Amygdala (tissue), 56 donors: ENCODE measurements at places on chromosomes 5 and 9.

GRCh38 chr5:14720236-14720923 lies 55.9 kb downstream of the OTULIN start:
- no peak for DNase-seq

- DNase-seq = no peak
Measured at GRCh38 chr9:129465834-129466535, 154.9 kb downstream of the C9orf50 start.

DNA sequence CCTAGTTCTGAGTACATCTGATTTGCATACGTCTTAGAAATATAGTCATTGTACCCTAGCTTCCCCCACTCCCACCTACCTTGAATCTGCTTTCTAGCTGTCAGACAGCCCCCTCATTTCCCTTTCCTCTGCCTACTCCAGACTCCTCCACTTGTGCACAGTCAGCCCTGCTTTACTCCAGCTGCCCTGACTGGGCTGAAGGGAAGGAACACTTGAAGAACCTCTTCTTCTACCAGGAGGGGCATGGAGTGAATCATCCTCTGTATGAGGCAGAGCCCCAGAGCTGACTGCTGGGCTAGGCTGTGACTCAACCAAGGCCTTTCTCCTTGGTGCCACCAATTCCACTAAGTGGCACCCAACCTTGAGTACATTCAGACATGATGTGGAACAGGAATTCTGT lies 18.1 kb upstream of the ZFR start:
- no peak for DNase-seq

- DNase-seq = no peak
Measured at GRCh38 chr9:133073086-133074014, 11.6 kb downstream of the CEL start.

DNA sequence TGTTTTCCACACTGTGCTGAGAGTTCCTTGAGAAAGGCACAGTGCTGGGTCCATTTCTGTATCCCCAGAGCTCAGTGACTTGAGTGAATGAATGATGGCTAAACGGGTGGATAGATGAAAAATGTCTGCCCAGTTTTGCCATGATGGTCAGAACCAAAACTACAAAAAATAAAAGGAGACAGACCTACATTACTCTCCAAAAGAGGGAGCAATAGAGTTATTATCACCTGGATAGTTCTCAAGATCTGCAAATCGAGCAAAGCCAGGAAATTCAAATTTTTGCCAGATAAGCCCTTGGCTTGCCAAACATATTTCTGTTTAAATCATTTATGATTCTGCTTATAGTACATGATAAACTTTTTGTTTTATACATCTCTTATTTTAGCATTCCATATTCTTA lies 214.2 kb upstream of the ZNF462 start:
- no peak for DNase-seq

DNA sequence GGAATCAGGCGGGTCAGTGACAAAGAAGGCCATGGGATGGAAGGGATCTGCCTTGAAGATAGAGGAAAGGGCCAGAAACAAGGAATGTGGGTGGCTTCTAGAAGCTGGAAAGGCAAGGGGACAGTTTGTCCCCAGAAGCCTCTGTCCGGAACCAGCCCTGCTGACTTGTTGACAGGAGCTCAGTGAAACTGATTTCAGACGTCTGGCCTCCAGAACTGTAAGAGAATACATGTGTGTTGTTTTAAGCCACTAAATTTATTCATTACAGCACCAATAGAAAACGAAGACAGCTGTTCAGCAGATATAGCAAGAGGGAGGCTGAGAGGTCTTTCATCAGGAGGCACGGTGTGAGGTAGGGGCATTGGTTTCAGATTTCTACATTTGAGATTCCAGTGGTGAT lies 422.5 kb downstream of the KDM4C start:
- DNase-seq = no peak

DNA sequence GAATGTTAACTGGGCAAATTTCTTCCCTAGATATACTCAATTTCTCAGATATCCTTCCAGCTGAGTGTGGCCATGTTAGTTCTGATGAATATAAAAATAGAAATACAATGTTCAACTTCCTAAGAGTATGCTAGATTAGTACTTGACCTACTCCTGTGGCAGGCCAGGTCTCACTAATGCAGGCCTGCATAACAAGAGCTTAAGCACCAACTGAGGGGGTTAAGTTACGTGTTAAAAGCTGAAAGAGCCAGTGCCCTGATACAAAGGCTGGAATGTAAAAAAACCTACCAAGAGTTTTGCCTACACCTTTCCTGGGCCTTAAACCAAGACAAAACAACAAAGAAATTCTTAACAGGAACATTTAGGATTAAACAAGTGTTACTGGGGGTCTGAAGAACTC lies 102.8 kb downstream of the MRPS30 start:
- no peak for DNase-seq
